ENCODE measurements at places on chromosomes 2 and 18.

DNA sequence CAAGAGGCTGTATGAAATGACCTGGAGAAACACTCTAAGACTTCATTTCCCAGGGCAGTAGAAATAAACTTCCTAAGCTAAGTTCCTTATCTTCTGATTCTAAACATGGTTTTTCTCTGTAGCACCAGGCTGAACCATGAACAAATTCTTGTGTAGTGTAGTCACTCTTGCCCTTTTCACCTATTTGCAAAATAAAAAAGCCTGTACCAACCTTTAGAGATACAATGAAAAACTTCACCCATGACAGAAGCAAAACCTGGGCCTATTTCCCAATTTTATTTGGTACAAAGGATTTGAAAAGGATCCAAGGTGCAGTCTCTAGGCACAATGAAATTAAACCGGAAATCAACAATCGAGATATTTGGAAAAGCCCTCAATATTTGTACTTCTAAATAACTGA is 43.6 kb downstream of the POLR1A start:
- no peak for DNase-seq

- no peak for DNase-seq
Measured at GRCh38 chr2:227183657-227184367, 19.4 kb downstream of the COL4A3 start.

DNA sequence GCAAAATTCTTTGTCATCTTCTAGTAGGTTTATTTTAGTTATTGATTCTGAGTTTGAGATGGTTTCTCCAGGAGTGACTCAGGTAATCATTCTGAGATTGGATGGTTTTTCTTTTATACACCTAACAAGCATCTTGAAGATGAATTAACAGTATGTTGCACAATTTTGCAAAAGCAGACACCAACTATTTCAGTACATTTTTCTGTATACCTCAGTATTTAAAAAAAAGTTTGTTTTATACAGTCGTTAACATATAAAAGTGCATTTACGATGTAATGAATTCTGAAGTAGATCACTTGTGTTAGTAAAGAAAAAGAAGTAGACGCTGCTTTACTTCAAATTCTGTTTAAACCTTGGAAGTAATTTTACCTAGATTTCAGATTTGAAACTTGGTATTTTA is 3.0 kb downstream of the VAPA start:
- DNase-seq, result no peak

- DNase-seq, result no peak
Measured at GRCh38 chr2:37645362-37645761, 26.1 kb downstream of the CDC42EP3 start.

DNA sequence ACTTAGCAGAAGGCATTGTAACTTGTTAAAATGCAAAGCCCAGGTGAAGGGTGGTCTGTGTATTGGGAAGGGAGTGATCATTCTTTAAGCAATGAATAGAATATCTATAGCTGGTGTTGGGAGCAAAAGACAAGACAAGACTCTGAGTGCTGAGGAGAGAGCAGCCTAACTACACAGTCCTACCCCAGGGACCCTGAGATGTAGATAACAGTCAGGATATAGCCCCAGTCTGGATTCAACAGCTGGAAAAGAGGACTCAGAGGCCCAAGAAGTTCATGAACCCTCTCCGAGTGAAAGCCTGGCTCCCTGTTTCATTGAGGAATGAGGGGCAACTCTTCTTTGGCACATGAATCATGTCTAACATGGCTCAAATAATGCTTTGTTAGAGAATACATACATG is 310.7 kb upstream of the SLC14A2 start:
- no peak for DNase-seq

DNA sequence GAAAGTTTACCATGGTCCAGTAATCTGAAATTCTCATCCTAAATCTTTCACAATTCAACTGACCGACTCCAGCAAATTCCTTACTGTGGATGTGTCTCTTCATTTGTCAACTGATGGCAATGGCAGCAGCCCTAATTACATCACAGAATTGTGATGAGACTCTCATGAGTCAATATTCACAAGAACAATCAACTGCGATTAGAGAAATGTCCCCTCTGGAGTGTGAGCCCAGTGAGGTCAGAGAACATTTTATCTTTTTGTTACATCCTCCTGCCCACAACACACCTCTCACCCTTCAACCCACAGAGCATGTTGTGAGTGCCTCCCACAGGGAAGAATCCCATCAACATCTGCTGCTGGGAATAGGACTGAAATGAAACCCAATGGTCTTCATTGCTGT is 73.6 kb downstream of the CD226 start:
- DNase-seq, result no peak
